ENCODE measurements at places on chromosomes 3 and 15.

- H3K4me1 ChIP-seq, result no peaks in the 10 kb centered on the region
- no peak overlapping the region for H3K27ac ChIP-seq
- DNase-seq, result no peak
- no peaks in the 10 kb centered on the region for H3K36me3 ChIP-seq
Observed at GRCh38 chr3:12983319-12983718, 89.9 kb downstream of the IQSEC1 start.

- H3K36me3 ChIP-seq, result no peaks in the 10 kb centered on the region
- peak overlapping the region; percentile 74 for H3K27ac ChIP-seq
- H3K4me1 ChIP-seq, result peaks cover 17% of the 10 kb centered on the region
- H3K4me3 ChIP-seq, result no peak overlapping the region
- no peaks in the 10 kb centered on the region for H3K27me3 ChIP-seq
Observed at GRCh38 chr15:59315914-59316451, 56.7 kb downstream of the MYO1E start.

DNA sequence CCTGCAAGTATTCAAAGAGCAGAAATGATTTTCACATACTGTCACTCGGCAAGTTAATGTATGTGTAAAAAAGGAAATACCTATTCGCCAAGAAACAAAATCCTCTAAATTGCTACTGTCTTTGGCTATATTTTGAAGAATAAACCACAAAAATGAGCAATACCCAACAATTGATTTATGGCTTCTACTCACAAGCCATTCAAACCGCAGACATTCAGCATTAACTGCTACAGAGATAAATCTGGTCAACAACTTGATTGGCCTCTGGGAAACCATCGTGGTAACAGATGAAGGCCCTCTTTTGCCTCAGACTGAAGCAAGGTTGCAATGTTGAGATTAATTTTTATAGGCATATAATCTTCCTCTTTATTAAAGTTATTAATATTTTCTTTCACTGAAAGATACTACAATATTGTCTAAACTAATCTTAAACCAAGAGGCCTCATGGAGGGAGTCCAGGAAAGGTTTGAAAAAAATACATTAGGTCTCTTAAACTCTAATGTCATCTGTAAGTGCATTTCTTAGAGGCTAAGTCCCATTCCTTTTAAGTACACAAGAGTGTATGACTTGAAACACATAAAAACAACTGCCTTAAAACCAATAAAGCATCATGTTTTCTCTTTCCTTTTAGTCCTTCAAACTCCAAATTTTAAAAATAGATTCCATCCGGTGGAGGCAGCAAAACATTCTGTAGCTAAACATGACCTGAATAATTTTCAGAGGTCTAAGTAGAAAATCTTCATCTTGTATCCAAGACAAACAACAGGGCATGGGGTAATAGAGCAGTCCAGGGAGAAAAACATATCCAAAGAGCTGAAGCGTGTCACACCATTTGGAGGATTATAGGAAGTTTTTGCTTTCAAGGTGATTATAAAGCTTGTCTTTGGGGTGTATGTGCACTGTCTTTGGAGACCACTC lies 162.4 kb upstream of the TGFBR2 start:
- H3K4me1 ChIP-seq, result peaks cover 11% of the 10 kb centered on the region
- no peak for DNase-seq
- H3K27me3 ChIP-seq, result no peaks in the 10 kb centered on the region
- H3K4me3 ChIP-seq, result no peak overlapping the region

- no peak for DNase-seq
- no peaks in the 10 kb centered on the region for H3K27me3 ChIP-seq
- peaks cover 3% of the 10 kb centered on the region for H3K36me3 ChIP-seq
- no peak overlapping the region for H3K4me3 ChIP-seq
Observed at GRCh38 chr15:62802612-62803011, 239.9 kb upstream of the TPM1 start.

- H3K4me3 ChIP-seq, result no peak overlapping the region
- H3K27ac ChIP-seq, result peak overlapping the region; percentile 44
- peaks cover 3% of the 10 kb centered on the region for H3K4me1 ChIP-seq
- no peaks in the 10 kb centered on the region for H3K36me3 ChIP-seq
- no peaks in the 10 kb centered on the region for H3K27me3 ChIP-seq
Observed at GRCh38 chr3:188178293-188178936, 24.5 kb downstream of the LPP start.

GRCh38 chr3:113441051-113441770 lies at the start of gene CFAP44:
TSS of gene CFAP44 (minus strand) at chr3:113441493. CDS start at chr3:113433664, 7,829 bp downstream.
- H3K4me1 ChIP-seq, result no peaks in the 10 kb centered on the region
- H3K4me3 ChIP-seq, result peak within 1 kb of the TSS; percentile 37
- no peak within 1 kb of the TSS for H3K27ac ChIP-seq
- DNase-seq, result peak; percentile 90

- peaks cover 5% of the 10 kb centered on the region for H3K4me1 ChIP-seq
- peaks cover 21% of the 10 kb centered on the region for H3K36me3 ChIP-seq
- H3K27ac ChIP-seq, result no peak overlapping the region
- DNase-seq, result no peak
Observed at GRCh38 chr3:9673082-9673481, 23.8 kb downstream of the MTMR14 start.

DNA sequence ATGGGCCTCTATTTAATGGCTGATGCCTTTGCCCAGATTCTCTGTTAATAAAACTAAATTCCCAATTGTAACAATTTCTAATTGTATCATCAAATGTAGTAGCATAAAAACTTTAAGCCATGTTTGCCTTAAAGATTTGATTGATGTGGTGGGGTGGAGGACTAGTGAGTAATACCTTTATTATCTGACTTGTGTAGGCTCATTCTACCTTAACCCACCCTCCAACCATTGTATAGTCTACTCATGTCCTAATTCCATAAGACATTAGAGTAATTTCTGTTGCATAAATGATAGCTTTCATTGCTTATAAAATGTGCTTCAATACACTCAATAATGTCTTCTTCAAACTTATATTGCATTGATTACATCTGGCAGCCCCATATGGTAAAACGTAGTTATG lies 25.8 kb downstream of the SERPINI1 start:
- H3K27me3 ChIP-seq, result no peaks in the 10 kb centered on the region
- H3K4me3 ChIP-seq, result no peak overlapping the region
- H3K4me1 ChIP-seq, result no peaks in the 10 kb centered on the region
- no peaks in the 10 kb centered on the region for H3K36me3 ChIP-seq

DNA sequence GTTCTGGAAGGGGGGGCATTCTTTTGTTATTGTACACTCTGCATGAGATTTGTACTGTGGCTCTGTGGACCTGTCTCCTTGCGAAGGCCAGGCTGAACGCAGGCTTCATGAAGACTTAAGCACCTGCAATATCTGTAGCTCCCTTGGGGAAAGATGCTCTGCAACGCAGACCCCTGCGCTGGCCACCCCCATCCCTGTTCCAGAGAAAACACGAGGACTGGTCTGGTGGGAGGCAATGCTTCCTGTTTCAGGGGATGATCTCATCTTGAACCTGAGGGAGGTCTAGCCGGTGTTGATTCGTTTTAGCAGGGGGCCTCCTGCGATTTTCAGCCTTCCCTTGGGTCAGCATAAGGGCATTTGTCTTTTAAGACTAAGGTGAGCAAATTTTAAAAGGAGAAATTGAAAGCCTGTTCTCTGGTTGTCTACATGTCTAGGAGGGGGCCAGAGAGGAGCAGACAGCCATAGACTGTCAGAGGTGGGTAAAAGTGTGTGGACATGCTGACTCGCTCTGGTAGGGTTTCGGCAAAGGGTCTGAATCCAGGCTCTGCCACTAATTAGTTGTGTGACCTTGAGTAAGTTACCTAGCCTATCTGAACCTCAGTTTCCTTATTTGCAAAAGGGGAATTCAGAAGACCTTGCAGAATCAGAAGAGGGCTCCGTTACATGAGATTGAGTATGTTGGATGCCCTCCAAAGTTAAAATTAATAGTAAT lies 80.9 kb upstream of the RASGRF1 start:
- H3K4me1 ChIP-seq, result no peaks in the 10 kb centered on the region
- H3K36me3 ChIP-seq, result no peaks in the 10 kb centered on the region
- no peak for DNase-seq

DNA sequence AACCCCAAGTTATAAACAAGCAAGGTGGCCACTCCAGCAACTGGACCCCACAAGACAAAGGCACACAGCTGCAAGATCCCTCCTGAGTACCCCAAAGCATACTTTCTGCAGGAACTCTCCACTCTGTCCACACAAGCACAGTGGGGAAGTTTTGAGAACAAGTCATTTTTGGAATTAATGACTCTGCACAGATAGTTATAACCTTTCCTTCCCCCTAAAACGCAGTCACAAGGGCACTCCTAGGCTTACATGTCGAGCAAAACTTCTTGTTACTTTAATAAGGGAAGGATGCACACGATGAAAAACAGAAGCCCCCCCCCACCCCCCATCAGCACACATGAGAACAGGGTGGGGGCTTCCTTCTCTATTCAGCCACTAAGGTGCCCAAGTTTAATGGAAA lies 1.2 kb downstream of the STIMATE start:
- H3K36me3 ChIP-seq, result no peaks in the 10 kb centered on the region
- no peaks in the 10 kb centered on the region for H3K27me3 ChIP-seq
- peak overlapping the region; percentile 54 for H3K4me3 ChIP-seq
- H3K27ac ChIP-seq, result peak overlapping the region; percentile 34
- peaks cover 19% of the 10 kb centered on the region for H3K4me1 ChIP-seq

DNA sequence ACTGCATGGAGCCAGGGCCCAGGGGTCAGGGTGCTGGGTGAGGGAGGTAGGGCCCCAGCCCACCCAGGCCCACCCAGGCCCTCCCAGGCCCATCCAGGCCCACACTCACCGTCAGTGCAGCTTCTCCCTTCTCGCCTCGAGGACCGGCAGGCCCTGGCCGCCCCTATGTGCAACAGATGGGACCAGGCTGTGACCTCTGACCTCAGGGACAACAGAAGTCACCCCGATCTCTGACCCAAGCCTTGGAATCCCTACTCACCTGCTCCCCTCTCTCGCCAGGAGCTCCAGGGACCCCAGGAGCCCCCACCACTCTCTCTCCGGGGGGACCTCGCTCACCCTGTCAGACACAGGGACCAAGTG lies 2.8 kb upstream of the UCN2 start:
- H3K27me3 ChIP-seq, result no peaks in the 10 kb centered on the region
- H3K4me3 ChIP-seq, result no peak overlapping the region
- no peak overlapping the region for H3K27ac ChIP-seq
- no peak for DNase-seq
- H3K36me3 ChIP-seq, result no peaks in the 10 kb centered on the region

DNA sequence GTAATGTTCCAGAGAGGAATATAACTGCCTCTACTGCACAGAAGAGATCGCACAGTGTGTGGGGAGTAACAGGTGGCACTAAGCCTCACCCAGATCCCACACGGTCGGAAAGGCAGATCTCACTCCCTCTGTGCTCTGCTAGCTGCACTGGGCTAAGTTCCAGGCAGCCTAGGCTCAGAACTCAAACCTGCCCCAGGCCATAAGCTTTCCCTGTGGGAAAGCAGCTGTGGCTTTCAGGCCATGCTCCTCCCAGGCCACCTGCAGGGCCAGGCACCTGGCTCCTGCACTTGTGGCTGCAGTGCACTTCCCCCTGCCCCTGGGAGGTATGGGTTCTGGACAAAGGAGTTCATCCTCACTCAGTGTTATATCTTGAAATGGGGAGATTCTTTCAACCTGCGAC lies 27.5 kb downstream of the PCCB start:
- H3K4me1 ChIP-seq, result no peaks in the 10 kb centered on the region
- no peak overlapping the region for H3K4me3 ChIP-seq
- no peaks in the 10 kb centered on the region for H3K27me3 ChIP-seq
- no peaks in the 10 kb centered on the region for H3K36me3 ChIP-seq
- no peak overlapping the region for H3K27ac ChIP-seq

GRCh38 chr3:38725726-38726419 lies 76.4 kb upstream of the SCN5A start:
- no peak for DNase-seq
- no peaks in the 10 kb centered on the region for H3K36me3 ChIP-seq
- no peak overlapping the region for H3K27ac ChIP-seq
- H3K4me3 ChIP-seq, result no peak overlapping the region
- no peaks in the 10 kb centered on the region for H3K27me3 ChIP-seq
- peaks cover 9% of the 10 kb centered on the region for H3K4me1 ChIP-seq

DNA sequence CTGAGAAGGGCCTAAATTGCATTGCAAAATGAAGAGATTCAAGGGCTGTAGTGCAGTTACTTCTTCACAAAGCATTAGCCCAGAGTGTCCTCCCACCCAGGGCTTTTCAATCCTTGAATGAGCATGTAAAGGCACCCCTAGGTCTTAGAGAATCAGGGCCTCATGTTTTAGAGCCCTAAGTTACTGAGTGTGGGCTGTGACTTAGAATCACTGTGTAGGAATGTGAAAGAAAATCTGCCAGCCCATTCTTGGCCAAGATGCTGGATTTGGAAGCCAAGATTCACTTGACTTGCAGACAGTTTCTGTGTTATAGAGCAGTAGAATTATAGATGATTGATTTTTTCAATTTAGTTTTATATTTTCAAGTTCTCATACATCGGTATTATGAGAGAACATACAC lies 153.2 kb downstream of the MYRIP start:
- H3K36me3 ChIP-seq, result no peaks in the 10 kb centered on the region
- no peak overlapping the region for H3K27ac ChIP-seq
- peaks cover 2% of the 10 kb centered on the region for H3K4me1 ChIP-seq
- DNase-seq, result no peak
- H3K27me3 ChIP-seq, result no peaks in the 10 kb centered on the region
- H3K4me3 ChIP-seq, result no peak overlapping the region

GRCh38 chr15:84775867-84776449 lies 27.6 kb downstream of the ZNF592 start:
- no peaks in the 10 kb centered on the region for H3K36me3 ChIP-seq
- H3K4me3 ChIP-seq, result no peak overlapping the region
- H3K27ac ChIP-seq, result no peak overlapping the region
- no peaks in the 10 kb centered on the region for H3K27me3 ChIP-seq

- H3K4me1 ChIP-seq, result no peaks in the 10 kb centered on the region
- H3K4me3 ChIP-seq, result no peak overlapping the region
- H3K36me3 ChIP-seq, result peaks cover 6% of the 10 kb centered on the region
- H3K27me3 ChIP-seq, result no peaks in the 10 kb centered on the region
- DNase-seq, result no peak
- H3K27ac ChIP-seq, result no peak overlapping the region
Observed at GRCh38 chr15:82829234-82829633, 19.8 kb downstream of the WHAMM start.

DNA sequence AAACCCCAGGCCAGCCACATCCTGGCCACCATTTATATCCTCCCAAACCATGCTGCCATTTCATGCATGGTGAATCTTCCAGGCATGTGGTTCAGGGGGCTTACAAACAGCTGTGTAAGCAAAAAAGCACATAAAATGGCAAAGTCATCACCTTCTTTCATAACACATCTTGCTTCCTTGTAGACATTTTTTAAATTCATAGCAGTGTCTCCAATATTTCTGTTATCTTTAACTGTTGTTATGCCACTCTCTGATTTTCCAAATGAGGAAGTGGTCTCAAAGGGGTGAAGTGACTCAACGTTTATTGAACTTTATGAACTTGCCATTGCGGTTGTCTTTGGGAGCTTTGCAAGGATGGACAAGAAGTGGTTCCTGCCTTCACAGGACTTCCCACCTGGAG lies 264.4 kb downstream of the MEX3B start:
- no peaks in the 10 kb centered on the region for H3K4me1 ChIP-seq
- no peak overlapping the region for H3K4me3 ChIP-seq
- no peak for DNase-seq

- H3K27me3 ChIP-seq, result no peaks in the 10 kb centered on the region
- DNase-seq, result peak; percentile 71
- H3K4me3 ChIP-seq, result no peak overlapping the region
- no peaks in the 10 kb centered on the region for H3K4me1 ChIP-seq
Observed at GRCh38 chr15:77021803-77022381, 27.0 kb downstream of the PSTPIP1 start.

GRCh38 chr15:82647835-82648256 lies 683 bp upstream of the CPEB1 start:
- no peak overlapping the region for H3K27ac ChIP-seq
- no peaks in the 10 kb centered on the region for H3K4me1 ChIP-seq
- no peak for DNase-seq
- H3K4me3 ChIP-seq, result peak overlapping the region; percentile 62
- H3K27me3 ChIP-seq, result no peaks in the 10 kb centered on the region
- no peaks in the 10 kb centered on the region for H3K36me3 ChIP-seq

Measured in aorta (tissue), 5 donors.